ENCODE measurements at places on chromosomes 7 and 10. TPM values are rescaled to one million over a fixed set of nuclear protein-coding genes. Genes with fewer than 3 reads are reported as not detected.

- H3K4me1 ChIP-seq = no peaks in the 10 kb centered on the region
- H3K27ac ChIP-seq = no peak overlapping the region
- no peak overlapping the region for H3K4me3 ChIP-seq
- DNase-seq = no peak
Observed at GRCh38 chr7:115435178-115435577, 513.3 kb downstream of the MDFIC start.

- H3K4me1 ChIP-seq = no peaks in the 10 kb centered on the region
- no peaks in the 10 kb centered on the region for H3K27me3 ChIP-seq
- no peak for DNase-seq
- no peak overlapping the region for H3K4me3 ChIP-seq
- no peak overlapping the region for H3K27ac ChIP-seq
- no peaks in the 10 kb centered on the region for H3K36me3 ChIP-seq
Observed at GRCh38 chr10:11789306-11789705, 33.9 kb upstream of the PROSER2 start.

- no peak for DNase-seq
- no peak overlapping the region for H3K4me3 ChIP-seq
- no peaks in the 10 kb centered on the region for H3K27me3 ChIP-seq
- no peak overlapping the region for H3K27ac ChIP-seq
- H3K36me3 ChIP-seq = no peaks in the 10 kb centered on the region
- H3K4me1 ChIP-seq = no peaks in the 10 kb centered on the region
Observed at GRCh38 chr7:86708031-86708680, 64.4 kb downstream of the GRM3 start.

DNA sequence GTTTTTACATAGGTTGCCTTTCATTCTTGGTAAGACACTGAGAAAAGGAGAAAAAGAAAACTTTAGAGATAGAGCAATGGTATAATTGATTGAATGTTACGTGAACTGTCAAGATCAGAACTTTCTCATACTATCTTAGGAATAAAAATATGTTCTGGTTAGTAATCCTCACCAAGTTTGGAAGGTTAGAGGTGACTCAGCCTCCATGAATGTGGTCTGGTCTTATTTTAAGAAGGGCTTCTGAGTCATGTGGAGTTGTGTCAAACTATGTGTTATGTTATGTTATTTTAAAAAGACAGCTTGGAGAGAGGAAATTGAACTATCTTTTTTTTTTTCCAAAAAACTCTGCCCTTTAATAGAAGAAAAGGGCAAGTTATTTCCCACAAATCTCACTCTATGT is 458.6 kb upstream of the KLF6 start:
- H3K4me3 ChIP-seq = no peak overlapping the region
- H3K27me3 ChIP-seq = no peaks in the 10 kb centered on the region
- DNase-seq = no peak
- H3K36me3 ChIP-seq = no peaks in the 10 kb centered on the region
- H3K4me1 ChIP-seq = no peaks in the 10 kb centered on the region

GRCh38 chr7:75727881-75728593 is 10.7 kb downstream of the HIP1 start:
- H3K4me1 ChIP-seq = no peaks in the 10 kb centered on the region
- peak; percentile 60 for DNase-seq
- no peaks in the 10 kb centered on the region for H3K36me3 ChIP-seq
- H3K27me3 ChIP-seq = no peaks in the 10 kb centered on the region
- peak overlapping the region; percentile 5 for H3K4me3 ChIP-seq

DNA sequence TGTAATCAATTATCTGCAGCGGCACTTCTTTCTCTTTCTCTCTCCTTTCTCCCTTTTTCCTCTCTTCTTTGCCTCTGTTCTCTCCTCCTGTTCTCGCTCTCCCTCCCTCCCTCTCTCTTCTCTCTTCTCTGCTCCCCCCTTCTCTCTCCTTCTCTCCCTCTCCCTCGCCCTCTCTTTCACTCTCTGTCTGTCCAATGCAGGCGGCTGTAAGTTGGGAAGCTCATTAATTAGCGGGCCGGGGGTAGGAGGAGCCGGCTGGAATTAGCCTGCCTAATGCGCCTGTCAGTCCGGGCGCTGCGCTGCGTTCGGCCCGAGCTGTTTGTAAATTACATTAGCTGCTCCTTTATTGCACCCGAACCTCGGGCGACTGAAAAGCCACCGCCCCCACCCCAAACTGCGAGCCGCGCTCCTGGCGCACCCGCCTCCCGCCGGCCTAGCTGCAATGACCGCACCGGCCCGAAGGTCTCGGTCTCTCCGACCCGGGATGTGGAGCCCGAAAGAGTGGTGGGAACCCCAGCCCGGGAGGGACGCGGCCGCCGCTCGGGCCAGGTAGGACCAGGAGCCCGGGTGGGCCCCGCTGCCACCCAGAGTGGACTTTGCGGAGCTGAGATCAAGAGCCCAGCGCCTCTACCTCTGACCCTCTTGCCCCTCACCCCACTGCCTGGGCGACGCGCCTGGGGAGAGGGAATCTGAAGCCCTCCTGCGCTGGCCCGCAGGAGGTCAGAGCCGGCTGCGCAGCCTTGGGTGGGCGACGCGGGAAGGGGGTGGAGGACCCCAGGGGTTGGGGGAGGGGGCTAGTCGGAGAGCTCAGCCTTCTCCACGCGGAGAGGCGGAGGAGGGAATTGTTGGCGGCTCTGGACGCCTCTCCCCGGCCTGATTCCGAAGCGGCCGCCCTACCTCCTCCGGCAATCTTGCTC is at the start of gene LBX1:
Gene LBX1, minus strand, starts transcription at position 198 of the 917 bp plus-strand sequence. CDS start 648 bp downstream, outside the sequence.
- H3K4me1 ChIP-seq = peaks cover 38% of the 10 kb centered on the region
- no peak for DNase-seq
- H3K27ac ChIP-seq = no peak within 1 kb of the TSS

DNA sequence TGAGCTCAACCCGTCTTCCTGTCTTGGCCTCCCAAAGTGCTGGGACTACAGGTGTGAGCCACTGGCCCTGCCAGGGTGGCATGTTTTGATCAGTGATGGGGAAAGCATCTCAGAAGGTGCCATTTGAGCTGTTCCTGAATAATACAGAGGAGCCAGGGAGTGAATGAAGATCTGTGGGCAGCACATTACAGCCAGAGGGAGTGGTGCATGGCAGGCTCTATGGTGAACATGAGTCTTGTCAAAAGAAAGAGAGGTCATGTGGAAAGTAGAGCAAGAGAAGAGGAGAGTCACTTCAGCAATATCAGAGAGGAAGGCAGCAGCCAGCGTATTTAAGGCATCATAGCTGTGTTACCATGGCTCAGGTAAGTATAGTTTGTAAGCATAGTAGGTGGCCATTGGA is 275.7 kb upstream of the LRGUK start:
- no peak for DNase-seq
- no peaks in the 10 kb centered on the region for H3K27me3 ChIP-seq
- H3K4me1 ChIP-seq = no peaks in the 10 kb centered on the region
- H3K36me3 ChIP-seq = no peaks in the 10 kb centered on the region
- H3K4me3 ChIP-seq = no peak overlapping the region
- no peak overlapping the region for H3K27ac ChIP-seq

DNA sequence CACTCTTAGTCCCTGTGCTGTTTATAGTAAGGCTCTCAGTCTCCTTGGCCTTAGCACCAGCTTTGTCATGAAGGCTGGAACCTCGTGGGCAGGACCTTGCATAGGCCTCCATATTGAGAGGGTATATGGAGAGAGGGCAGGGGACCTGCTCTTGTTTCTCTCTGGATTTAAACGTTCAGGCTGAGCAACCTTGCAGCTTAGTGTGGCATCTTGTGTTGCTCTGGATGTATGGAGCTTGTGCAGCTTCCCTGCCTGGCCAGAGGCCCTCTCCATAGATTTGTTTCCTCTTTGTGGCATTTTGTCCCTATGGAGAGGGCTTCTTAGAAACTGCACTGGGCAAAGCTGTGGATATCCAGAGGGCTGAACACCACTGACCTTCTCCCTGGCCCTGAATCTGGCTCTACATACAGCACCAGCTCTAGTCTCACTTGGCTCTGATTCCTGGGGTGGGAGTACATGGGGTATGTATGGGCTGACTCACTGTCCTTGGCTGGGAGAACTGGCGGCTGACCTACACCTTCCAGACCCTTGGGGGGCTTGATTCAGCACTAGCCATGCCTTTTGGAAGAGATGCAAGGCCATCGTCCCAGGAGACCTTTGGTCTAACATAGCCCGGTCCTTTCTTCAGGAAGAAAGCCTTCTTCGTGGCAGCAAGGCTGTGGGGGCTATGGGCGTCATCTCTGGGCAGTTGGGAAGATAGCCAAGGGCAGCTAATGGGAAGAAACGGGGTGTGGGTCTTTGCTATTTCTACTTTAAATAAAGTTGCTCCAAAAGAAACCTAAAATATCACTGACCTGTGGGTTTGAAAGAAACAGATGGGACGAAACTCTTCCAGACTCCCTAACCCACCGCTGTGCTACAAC is 30.5 kb downstream of the ITPRIP start:
- H3K36me3 ChIP-seq = no peaks in the 10 kb centered on the region
- no peak for DNase-seq
- H3K27ac ChIP-seq = no peak overlapping the region
- no peaks in the 10 kb centered on the region for H3K4me1 ChIP-seq
- H3K4me3 ChIP-seq = no peak overlapping the region
- no peaks in the 10 kb centered on the region for H3K27me3 ChIP-seq

GRCh38 chr10:113305871-113306270 is 247.0 kb upstream of the HABP2 start:
- H3K4me1 ChIP-seq = no peaks in the 10 kb centered on the region
- no peak for DNase-seq
- H3K4me3 ChIP-seq = no peak overlapping the region

GRCh38 chr7:34596887-34597286 is 61.1 kb upstream of the NPSR1 start:
- no peaks in the 10 kb centered on the region for H3K36me3 ChIP-seq
- H3K4me3 ChIP-seq = no peak overlapping the region
- no peaks in the 10 kb centered on the region for H3K4me1 ChIP-seq
- no peak for DNase-seq
- H3K27me3 ChIP-seq = no peaks in the 10 kb centered on the region
- no peak overlapping the region for H3K27ac ChIP-seq

DNA sequence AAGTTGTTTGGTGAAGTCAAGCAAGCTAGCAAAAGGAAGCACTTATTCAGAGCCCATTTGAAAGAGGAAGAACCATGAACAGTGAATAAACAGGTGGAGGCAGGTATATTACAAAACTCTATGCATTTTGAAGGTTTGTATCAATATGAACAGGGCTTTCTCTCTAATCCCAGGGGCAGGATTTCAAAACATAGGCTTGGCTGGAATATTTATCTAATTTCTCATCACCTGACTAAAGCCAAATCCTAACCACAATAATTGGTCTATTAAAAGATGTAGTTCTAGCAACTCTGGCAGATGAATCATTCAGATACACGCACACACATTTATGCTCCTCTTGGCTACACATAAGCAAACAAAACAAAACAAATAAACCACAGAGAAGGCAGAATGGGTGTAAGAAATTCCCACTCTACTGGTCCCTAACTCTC is 554.4 kb downstream of the INHBA start:
- no peak for DNase-seq
- H3K27me3 ChIP-seq = no peaks in the 10 kb centered on the region
- H3K36me3 ChIP-seq = no peaks in the 10 kb centered on the region
- no peaks in the 10 kb centered on the region for H3K4me1 ChIP-seq
- peak overlapping the region; percentile 5 for H3K27ac ChIP-seq

DNA sequence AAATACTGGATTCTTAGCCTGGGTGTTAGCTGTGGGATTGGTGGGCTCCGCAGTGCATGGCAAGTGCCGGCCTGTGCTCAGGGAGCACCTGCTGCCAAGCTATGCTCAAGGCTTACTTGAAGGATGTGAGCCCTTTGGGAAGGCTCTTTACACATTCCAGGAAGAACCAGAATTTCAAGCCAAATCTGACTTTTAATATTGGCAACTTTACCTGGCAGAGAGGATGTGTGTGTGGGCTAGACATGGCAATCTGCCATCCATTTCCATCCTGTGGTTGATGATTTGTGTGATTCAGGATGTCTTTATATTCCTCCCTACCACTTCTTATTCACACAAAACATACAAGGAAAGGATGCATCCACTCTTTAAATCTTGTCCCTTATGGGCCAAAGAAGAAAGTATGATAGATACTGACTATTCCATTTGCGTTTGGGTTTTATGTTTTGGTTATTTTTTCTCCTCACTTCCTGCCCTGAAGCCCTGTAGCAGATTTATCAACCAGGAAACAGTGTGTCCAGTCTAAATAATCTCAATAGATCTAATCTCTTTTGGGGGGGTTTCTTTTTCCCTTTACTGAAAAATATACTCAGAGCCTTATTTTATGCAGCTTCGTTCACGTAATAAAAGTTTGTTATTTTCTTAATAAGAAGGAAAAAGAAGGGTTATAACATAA is 247.1 kb downstream of the COBL start:
- no peaks in the 10 kb centered on the region for H3K27me3 ChIP-seq
- DNase-seq = no peak
- H3K4me1 ChIP-seq = no peaks in the 10 kb centered on the region
- H3K4me3 ChIP-seq = no peak overlapping the region
- peak overlapping the region; percentile 33 for H3K27ac ChIP-seq

- H3K4me3 ChIP-seq = no peak overlapping the region
- DNase-seq = no peak
- H3K27me3 ChIP-seq = no peaks in the 10 kb centered on the region
- H3K4me1 ChIP-seq = no peaks in the 10 kb centered on the region
- no peaks in the 10 kb centered on the region for H3K36me3 ChIP-seq
- H3K27ac ChIP-seq = no peak overlapping the region
Observed at GRCh38 chr7:121451367-121452094, 55.4 kb upstream of the FAM3C start.

GRCh38 chr7:47924266-47924665 is 24.0 kb downstream of the PKD1L1 start:
- no peaks in the 10 kb centered on the region for H3K27me3 ChIP-seq
- no peaks in the 10 kb centered on the region for H3K36me3 ChIP-seq
- H3K27ac ChIP-seq = no peak overlapping the region
- H3K4me1 ChIP-seq = no peaks in the 10 kb centered on the region

DNA sequence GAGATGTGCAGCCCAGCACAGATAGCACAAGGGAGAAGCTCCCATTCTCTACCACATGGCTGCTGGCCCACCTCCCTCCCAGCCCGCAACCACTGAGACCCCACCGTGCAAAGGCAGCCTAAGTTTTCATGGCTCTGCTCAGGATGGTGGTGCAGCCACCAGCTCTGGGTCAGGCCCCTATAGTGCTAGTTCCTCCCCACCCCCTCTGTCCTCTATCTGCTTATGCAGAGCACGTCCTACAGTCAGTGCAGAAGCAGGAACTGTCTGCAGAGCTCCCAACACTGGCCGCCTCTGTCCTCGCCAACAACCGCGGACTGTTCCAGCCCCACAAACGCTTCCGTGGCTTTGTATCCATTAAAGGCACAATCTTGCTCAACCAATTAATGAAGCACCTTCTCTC is 278.9 kb downstream of the GRID1 start:
- H3K27ac ChIP-seq = no peak overlapping the region
- H3K4me1 ChIP-seq = no peaks in the 10 kb centered on the region
- no peak overlapping the region for H3K4me3 ChIP-seq
- H3K27me3 ChIP-seq = no peaks in the 10 kb centered on the region
- no peak for DNase-seq

Gene PAOX
- total RNA-seq = 10.5 TPM

Gene MRPS16
- 40.6 TPM for total RNA-seq

Gene FGL2
- total RNA-seq = 23.3 TPM

Gene OGDH
- 45.7 TPM for total RNA-seq

Gene MLXIPL
- 10.4 TPM for total RNA-seq

Gene MRLN
- total RNA-seq = not detected

Gene GALNT17
- total RNA-seq = 9.9 TPM
